SJSA1 (cell line): ENCODE measurements at places on chromosomes 13 and 19. TPM values are rescaled to one million over a fixed set of nuclear protein-coding genes. Genes with fewer than 3 reads are reported as not detected.

TGDS gene
- total RNA-seq = 10.0 and 12.1 TPM in 2 replicates

ZNF471 gene
- 0.03 TPM in 1 of 2 replicates, not detected in the other for total RNA-seq

SULT2B1 gene
- 0.37 and 1.1 TPM in 2 replicates for total RNA-seq

JUND gene
- 17.2 and 69.6 TPM in 2 replicates for total RNA-seq

ZNF606 gene
- 13.1 and 32.0 TPM in 2 replicates for total RNA-seq

ZNF345 gene
- 0.06 and 1.8 TPM in 2 replicates for total RNA-seq

ARRDC5 gene
- total RNA-seq = not detected in 2 replicates
